CD4-positive, alpha-beta T cell treated with Interleukin-4 for 1 hour (primary cell): ENCODE measurements at places on chromosomes 11 and 22.

GRCh38 chr11:58905721-58906547 is 33.4 kb upstream of the GLYATL1 start:
- DNase-seq: no peak

DNA sequence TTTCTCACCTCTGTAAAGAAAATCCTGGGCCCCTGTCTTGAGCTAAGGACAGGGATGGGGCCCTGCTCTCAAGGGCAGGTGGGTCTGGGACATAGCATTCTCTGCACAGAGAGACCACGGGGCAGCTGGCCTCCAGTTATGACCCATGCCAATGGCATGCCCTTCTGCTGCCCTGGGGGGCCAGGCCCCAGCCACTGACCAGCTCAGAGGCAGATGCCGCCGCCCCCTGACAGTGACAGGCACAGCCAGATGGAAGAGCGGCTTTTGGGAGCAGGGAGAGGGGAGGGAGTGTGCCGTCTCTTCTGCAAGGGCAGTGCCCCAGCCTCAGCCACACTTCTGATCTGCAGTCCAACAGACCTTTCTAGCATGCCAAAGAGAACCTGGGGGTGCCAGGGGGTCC is 114.8 kb upstream of the NAV2 start:
- no peak for DNase-seq

DNA sequence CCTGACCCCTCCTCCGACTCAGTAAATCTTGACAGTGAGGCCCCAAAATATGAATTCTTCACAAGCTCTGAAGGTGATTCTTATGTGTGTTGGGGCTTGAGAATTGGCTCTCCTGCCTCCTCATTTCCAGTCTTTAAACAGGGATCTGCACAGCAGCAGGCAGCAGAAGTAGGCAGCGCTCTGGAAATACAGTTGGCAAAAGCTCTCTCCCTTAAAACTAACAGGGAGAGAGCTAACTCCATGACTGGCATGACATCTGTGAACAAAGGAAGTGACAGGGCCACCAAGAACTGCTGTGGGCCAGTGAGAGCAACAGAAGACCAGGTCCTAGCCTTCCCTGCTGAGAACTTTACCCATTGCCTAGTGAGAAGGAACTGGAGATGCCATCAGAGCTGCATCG is 70.1 kb downstream of the PANX1 start:
- no peak for DNase-seq

- no peak for DNase-seq
Measured at GRCh38 chr11:63564056-63564774, 1.0 kb upstream of the PLAAT2 start.

DNA sequence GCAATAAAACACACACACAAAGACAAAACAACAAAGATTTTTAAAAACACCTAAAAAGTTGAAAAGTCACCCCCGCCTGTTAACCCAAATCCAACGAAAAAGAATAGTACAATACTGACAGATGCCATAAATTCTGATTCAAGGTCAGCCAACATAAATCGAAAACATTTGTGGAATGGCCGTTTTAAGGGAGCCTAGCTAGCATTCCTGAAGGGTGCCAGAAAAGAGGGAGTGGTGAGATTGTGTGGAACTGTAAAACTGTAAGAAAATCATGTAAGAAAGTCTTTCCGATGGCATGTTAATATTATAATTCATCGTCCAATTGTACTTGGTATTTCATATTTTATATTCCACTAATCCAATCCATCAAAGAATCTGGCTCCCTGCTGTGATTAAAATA is 75.1 kb downstream of the RAB38 start:
- DNase-seq: no peak

- no peak for DNase-seq
Measured at GRCh38 chr11:130592056-130592455, 143.6 kb downstream of the ADAMTS15 start.

- DNase-seq: no peak
Measured at GRCh38 chr11:71193431-71193830, 58.9 kb downstream of the SHANK2 start.

- no peak for DNase-seq
Measured at GRCh38 chr11:69899957-69900821, 81.0 kb upstream of the FGF3 start.

- peak; percentile 21 for DNase-seq
Measured at GRCh38 chr11:119284344-119285157, 32.4 kb downstream of the MCAM start.

DNA sequence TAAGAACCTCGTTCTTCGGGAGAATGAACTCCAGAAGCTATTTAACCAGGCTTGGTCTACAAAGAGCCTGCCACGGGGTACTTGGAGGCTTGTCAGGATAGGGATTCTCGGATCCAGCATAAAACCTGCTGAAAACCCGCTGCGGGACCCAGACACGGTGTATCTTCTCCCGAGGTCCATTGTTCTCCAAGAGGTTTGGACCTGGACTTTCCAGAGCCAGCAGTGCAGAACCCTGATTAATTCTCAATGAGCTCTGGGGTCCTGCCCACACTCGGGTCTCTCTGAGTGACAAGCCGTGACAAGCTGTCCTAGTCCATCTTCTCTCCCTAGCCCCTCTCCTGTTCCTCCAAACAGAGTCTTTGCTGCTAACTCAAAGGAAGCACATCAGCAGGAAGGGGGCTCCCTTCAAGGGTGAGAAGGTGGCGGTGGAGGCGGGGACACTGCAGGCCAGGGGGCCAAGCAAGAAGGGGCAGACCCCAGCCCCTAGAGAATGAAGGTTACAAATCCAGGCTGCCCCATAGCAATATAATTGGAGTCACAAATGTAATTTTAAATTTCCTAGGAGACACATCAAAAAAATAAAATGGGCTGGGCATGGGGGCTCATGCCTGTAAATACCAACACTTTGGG is 12.2 kb downstream of the SHANK2 start:
- no peak for DNase-seq

- no peak for DNase-seq
Measured at GRCh38 chr22:46640293-46641055, 20.3 kb downstream of the GRAMD4 start.

DNA sequence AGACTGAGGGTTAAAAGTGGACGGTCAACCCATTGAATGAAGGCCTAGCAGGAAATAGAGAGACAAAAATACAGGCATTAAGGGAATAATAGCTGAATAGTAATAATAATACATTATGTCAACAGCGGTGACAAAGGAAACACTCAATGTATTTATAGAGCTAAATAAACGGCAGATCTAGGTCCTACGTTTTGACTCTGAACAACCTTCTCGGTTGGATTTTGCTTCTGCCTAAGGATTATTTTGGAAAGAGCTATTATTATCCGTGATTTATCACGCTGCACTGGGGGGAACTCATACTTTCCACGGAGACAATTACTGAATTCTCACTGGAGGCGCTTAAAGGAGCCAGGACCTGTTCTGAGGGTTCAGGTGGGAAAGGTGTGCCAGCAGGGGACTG is 118.2 kb upstream of the KIRREL3 start:
- DNase-seq: no peak

DNA sequence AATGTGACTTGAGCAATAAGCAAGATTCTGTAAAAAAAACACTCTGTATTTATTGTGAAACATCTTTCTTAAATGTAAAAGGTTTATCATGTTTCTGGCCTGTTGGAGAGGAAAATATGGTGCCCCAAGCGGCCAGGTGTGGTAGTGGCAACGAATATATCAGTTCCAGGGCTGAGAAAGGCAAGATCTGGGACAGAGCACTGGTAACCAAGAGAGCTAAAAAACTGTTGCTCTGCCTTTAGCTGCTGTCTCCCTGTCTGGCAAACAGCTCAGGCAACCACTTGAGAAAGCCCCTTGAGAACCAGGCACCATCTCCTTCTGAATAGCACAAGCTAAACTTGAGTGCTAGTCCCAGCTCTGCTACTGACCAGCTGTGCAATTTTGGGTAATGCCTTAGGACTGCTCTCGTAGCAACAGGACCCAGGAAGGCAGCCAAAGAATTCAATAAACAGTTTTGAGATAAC is 129.9 kb downstream of the KCNC1 start:
- DNase-seq: peak; percentile 4

- DNase-seq: no peak
Measured at GRCh38 chr22:39405346-39406085, 5.9 kb downstream of the TAB1 start.

DNA sequence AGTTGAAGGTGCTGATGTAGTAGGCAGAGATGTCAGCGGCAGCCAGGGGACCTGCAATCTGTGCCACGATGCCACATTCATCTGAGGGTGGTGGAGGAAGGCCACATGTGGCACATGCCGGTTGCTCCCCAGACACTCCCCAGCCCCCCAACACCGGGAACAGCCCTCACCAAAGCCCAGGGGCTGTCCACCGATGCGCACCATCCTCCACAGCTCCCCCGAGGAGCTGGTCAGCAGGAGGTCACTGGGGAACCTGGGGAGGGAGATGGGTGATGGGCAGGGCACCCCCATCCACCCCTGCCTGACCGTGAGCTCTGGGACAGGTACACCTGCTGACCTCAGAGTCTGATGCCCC is 3.5 kb downstream of the CASTOR1 start:
- DNase-seq: no peak

DNA sequence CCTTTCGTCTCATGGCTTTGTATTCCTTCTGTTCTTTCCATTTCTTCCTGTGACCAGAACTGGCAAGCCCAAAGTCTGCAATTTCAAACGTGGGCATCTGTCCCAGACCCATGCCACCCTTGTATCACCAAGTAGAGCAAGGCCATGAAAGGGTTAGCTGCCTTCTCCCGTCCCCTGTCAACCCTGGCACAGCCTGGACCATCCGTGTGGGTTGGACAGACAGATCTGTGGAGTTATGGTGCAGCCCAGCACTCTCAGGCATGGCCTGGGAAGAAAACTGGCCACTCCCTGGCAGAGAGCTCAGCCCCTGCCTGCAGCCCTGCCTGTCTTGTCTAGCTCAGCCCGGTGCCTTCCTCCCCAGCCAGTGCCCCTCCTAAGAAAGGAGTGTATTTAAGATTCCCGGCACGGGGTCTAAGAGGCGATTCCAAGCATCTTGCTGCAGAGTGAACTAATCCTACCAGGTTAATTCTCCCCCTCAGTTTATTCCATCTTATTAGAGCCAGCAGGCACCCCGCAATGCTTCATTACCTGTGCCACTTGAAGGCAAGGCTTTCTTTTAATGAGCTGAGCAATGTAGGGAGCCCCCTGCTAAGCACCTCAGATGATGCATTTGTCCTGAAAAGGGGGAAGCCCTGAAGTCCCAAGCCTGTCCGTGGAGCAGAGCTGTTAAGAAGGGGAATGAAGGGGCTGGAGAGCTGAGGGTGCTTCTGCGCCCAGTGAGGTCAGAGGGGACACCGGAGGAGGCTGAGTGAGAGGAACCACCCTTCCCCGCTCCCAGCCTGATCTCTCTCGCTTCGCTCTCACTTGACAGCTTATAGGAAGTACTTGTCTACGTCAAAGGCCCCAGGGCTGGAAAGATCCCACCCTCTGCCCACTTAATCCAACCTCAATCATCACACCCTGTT is 130.6 kb downstream of the SPATA19 start:
- DNase-seq: no peak

DNA sequence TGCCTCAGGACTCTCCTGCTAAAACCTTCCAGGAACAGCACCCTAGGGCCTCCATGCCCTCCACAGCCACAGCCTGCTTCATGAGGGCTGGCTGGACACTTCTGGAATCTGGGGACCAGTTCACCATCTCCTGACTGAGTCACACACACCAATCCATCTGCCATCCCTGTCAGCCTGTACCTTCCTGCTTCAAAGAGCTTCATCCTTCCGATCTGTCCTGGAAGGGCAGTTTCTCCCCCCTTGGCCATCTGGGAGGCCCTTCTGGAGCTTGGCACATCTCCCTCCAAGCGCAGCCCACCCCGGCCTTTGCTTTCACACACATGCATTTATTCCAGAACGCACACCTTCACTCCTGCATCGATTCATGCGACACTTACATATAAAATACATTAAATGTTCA is 13.0 kb downstream of the APBB1 start:
- no peak for DNase-seq

DNA sequence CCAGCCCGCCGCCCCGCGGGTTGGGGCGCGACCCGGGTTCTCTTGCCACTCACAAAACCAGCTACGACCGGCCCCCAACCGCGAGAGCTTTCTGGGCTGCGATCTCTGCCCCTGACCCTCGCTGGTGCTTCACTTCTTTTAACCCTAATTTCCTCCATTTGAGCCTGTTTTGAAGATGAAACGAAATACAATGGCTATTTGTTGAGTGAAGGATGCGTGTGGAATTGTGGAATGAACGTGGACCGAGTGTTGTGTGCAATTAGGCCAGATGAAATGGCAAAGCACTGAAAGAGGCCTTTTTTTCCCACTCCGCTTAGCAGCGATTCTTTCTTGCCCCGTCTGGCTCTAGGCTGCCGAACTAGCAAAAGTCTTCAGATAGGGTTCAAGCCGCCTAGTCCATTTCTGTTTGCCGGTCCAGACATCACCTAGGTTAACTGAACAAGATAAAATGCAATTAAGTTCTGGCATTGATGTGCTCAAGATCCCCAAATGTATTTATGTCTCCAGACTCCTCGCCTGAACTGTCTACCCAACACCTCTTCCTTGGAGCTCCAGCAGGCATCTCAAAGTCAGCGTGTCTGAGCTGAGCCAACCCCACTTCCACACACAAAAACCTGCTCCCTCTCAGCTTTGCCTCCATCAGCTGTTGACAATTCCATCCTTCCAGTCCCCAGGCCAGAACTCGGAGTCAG is 471 bp upstream of the TMEM184B start:
- DNase-seq: no peak

GRCh38 chr11:120141113-120141767 is 3.3 kb upstream of the TRIM29 start:
- DNase-seq: no peak

DNA sequence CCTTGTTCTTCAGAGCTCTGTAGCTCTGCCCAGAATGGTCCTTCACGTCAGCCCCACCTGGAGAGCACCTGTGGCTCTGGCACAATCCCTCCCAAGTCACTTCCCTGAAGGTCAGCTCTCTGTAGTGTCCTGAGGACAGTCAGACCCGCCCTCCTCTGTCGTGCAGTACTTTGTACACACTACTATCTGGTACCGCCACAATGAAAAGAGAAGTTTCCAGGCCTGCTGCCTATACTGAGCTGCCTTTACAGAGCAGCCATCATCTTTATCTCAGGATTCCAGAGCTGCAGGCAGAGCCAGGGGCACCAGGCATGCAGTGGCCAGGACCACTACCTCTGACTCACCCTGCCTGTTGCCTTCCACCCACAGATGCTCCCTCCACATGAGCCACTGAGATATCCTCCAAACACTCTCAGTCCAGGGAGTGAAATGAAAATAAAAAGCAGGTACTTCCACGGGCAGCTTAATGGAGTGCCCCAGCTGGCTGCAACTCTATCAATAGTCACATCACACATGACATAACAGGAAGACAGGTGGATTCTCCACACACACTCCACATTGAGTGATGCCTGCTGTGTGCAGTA is 7.3 kb downstream of the PACSIN2 start:
- no peak for DNase-seq

DNA sequence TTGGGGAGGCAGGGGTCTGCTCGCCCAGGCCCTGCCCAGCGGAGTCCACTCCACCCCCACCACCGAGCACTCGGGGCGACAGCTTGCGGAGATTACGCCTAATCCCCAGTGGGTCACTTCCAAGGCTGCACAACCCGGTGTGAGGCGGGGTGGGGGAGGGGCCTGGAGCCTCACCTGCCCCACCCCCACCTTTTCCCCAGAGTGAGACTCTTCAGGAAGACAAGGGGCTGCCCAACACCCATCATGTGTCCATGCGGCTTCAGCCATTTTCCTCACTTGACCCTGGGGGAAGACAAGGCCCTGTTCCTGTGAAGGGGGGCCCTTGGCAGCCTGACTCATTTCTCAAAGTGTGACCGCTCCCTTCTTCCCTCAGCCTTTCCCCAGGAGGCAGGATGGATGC is 12.5 kb downstream of the SYNGR1 start:
- no peak for DNase-seq

- DNase-seq: no peak
Measured at GRCh38 chr11:28476049-28476448, 367.9 kb downstream of the METTL15 start.
